ENCODE measurements at places on chromosomes 4 and X.

DNA sequence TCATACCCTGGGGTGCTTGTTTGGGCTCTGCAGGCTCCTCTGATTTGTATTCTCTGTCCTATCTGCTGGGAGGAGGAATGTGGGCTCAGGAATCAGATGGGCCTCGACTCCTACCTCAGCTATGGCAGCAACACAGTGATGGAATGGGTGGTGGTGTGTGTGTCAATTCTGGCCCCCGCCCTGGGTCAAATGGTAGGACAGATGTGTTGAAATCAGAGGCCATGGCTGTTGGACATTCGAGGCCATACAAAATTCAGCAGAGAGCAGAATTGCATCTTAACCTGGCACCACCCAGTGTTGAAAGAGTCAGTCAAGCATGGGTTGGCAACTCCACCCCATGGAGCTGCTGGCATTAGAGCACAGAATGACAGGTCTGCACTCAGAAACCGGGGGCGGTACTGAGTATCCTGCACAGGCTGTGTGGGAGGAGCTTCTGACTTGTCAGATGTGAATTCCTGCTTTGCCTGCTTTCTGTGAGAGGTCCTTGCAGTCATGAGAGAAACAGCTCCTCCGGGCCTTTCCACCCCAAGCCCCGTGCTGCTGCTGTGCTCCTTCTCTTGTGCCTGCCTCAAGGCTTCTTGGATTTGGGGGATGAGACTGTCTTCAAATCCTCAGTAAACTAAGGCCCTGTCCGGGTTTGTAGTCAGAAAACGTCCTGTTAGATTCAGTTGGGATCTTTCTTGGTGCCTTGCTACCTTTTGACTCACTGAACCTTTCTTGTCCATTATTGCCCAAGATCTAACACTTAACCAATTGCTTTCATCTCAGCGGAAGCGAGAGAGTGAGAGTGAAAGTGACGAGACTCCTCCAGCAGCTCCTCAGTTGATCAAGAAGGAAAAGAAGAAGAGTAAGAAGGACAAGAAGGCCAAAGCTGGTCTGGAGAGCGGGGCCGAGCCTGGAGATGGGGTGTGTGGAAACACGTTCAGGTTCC, 13.0 kb downstream of the DKC1 start:
- no peak for DNase-seq

- no peak for DNase-seq
These were observed 92.5 kb downstream of the AKAP4 start for GRCh38 chrX:50108264-50108663.

DNA sequence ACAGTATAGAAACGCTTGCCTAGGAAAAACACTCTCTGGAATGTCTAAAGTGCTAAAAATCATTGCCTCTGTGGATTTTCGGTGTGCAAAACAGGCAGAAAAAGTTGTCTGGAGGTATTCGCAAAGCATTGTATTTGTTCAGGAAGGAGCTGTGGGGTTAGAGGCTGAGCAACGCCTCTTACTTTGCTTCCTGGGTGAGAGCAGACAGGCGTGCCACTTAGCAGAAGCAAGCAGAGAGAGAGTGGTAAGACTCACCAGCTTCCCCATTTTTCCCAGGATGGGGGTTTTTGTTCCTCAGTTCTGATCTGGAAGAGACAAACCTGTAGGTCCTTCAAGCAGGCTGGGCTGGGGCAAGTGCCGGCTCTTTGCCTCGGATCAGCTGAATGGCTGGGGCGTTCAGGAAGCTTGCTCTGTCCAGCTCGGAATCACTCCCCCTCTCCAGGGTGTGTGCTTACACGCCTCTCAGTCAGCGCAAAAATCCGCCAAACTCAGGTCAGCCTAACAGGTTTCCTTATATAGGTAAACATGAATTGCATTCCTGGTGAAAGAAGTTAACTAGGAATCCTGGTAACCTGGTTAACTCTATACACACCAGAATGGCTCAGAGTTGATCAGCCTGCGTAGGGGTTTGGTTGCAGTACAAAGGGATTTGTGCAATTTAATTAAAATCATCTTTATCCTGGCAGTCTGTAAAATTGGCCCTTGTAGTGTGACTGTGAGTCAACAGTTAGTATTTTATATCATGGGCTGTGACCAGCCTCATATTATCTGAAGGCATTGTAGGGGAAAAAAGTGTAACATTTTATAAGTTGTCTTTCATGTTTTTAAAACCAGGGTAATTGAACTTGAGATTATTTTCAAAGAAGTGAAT, 213.1 kb upstream of the MID1 start:
- no peak for DNase-seq

DNA sequence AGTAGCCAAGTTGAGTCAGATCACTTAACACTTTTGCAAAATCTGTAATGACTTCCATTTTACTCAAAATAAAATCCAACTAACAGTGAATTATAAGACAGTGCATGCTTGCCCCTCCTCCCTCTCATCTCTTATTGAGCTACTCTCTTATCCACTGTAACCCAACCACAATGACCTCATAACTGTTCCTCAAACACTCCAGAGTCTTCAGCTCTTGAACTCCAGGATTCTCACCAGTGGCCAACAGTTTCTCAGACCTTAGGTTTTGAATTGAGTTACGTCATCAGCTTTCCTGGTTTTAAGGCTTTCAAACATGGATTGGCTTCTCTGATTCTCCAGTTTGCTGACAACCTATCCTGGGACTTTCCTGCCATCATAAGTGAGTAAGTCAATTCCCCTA, 938.3 kb downstream of the RAB28 start:
- no peak for DNase-seq

- no peak for DNase-seq
These were observed 767.8 kb upstream of the TENM3 start for GRCh38 chr4:181475359-181475758.

- DNase-seq = no peak
These were observed 27.4 kb downstream of the GBA3 start for GRCh38 chr4:22720091-22720490.

DNA sequence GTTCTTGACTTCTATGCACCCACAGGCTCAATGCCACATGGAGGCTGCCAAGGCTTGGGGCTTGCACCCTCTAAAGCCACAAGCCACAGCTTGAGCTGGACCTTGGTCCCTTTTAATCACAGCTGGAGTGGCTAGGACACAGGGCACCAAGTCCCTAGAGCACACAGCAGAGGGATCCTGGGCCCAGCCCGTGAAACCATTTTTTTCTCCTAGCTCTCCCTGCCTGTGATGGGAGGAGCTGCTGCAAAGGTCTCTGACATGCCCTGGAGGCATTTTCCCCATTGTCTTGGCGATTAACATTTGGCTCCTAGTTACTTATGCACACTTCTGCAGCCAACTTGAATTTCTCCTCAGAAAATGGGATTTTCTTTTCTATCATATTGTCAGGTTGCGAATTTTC, 410.9 kb downstream of the GRID2 start:
- DNase-seq = no peak

DNA sequence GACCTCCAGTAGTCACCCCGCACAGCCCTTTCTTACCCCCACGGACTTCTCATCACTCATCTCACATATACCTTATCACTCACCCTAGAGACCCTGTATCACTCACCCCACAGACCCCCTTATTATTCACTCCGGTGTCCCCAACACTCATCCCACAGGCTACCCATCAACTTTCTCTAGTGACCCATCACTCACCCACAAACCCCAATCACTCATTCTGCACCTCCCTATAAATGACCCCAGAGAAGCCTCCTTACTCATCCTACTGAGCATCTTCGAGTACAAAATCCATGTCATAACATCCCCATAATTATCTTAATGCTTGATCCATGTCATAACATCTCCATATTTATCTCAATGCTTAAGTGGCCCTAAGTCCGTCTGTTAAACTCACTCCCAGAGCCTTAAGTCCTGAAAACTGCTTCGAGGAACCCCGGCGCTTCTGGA, 934 bp downstream of the ZNF41 start:
- DNase-seq = no peak

- DNase-seq = no peak
These were observed 8.0 kb upstream of the MORC4 start for GRCh38 chrX:107008034-107008433.
